Ureter (tissue), 1 donor: ENCODE measurements at places on chromosomes 7 and 10. TPM values are rescaled to one million over a fixed set of nuclear protein-coding genes. Genes with fewer than 3 reads are reported as not detected.

The OPN4 gene
- total RNA-seq: not detected

DNA sequence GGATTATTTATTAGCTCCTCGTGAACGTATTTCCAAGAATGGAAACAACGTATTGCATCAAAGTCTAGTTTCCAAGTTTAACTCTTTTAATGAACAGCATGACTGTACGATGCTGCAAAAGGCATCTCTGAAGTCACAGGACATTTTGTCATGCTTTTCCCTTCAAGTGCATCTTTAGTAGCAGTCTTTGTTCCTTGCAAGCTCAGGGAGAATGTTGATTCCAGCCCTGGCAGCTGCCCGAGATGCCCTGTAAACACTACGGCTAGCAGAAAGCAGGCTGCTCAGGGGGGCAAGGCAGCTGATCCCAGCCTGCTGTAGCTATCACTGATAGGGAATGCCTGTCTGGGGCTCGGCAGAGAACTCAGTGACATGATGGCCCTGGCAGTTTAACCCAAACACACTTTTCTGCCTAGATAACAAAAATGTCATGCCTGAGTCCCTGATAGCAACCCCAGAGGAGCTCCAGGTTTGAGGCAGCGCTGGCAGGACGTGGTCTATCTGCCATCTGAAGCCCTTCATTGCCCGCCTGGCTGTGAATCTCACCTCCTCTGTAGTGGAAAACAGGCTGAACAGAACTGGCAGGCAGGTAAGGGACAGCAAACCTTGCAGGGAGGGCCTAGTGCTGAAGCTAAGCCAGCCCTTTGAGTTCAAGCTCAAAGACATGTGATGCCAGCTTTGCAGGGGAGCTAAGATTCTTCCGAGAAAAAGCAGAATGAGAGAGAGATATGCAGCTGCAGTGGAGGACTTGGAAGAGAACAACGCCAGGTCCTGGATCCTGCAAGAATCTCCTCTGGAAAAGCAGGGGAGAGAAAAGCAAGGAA lies 264.6 kb downstream of the SNX10 start:
- DNase-seq: no peak

GRCh38 chr10:4024027-4024426 lies 239.0 kb upstream of the KLF6 start:
- no peak for DNase-seq

DNA sequence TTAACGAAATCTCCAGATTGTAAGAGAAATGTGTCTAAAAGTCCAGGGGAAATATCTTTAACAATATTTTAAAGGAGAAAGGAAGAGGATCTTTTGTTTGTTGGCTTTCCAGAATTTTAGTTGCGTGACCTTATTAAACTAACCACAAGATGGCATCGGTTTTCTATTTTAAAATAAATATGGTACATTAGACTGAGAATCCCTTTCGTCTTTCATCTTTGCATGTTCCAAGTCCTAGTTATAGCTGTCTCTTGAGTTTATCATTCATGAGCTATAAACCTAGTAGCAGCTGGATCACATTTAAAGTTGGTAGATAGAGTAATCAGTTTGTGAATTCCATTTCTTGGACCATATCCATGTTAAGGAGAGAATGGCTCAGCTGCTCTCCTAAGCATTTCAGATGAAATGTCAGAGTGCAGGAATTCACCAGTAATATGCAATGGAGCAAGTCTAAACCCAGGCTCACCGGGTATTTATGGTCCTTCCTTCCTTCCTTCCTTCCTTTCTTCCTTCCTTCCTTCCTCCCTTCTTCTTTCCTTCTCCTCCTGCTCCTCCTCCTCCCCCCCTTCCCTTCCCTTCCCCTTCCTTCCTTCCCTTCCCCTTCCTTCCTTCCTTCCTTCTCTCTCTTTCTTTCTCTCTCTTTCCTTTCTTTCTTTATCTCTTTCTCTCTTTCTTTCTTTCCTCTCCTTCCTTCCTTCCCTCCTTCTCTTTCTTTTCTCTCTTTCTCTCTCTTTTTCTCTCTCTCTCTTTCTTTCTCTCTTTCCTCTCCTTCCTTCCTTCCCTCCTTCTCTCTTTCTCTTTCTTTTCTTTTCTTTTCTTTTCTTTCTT lies 57.8 kb upstream of the RAB18 start:
- DNase-seq: no peak

DNA sequence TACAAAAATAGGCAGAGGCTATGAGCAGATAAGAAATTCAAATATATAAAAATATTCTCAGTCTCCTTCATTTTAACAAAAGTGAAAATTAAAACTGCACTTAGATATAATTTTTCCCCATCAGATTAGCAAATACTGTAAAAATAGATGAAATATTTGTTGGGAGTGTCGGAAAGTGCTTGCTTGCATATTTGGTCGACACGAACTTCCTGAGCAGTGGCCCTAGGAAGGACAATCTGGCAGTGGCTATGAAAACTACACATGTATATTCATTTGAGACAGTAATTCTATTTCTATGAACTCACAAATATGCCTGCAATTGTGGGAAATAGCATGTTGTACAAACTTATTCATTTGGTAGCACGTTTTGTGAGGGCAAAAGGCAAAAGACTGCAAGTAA lies 81.4 kb downstream of the GOLGA7B start:
- DNase-seq: no peak
